ENCODE measurements at places on chromosomes 7 and 10.

GRCh38 chr10:89310056-89310893 lies 8.4 kb downstream of the IFIT2 start:
- no peak for DNase-seq

DNA sequence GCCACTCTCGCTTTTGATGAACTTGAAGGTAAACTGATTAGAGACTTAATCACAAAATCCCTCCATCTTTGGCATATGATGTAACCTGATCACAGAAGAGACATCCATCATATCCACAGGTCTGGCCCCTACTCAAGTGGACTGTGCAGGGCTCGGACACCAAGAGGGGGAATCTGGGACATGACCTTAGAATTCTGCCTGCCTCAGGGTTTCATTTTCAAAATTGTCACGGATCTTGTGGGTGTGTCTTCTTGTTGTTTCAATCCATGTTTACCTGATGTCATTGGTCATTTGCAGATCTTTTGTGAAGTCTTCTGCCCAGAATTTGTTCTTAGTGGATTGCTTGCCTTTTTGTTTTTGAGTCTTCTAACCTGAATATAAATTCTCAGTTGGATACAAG lies 5.9 kb upstream of the ARMS2 start:
- no peak for DNase-seq

DNA sequence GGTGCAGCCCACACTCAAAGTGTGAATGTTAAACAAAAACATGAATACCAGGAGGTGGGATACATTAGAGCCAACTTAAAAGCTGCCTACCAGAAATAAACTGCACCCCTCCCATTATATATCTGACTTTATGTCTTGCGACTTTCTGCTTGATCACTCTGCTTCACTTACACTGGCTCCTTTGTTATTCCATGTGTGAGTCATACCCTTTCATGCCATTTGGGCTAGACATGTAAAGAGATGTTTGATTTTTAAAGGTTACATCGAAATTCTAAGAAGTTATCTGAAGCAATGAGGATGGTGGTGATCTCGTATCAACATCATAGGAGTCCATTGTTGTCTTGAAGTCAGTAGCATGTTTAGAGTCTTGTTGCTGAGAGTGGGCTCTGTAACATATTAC lies 31.6 kb upstream of the ETV1 start:
- peak; percentile 78 for DNase-seq

GRCh38 chr7:44983742-44984477 lies 5.1 kb upstream of the MYO1G start:
- no peak for DNase-seq

GRCh38 chr7:32470871-32471270 lies 19.3 kb downstream of the LSM5 start:
- DNase-seq, result no peak

GRCh38 chr10:84054743-84055142 lies 84.6 kb upstream of the GHITM start:
- no peak for DNase-seq

- no peak for DNase-seq
Observed at GRCh38 chr10:122931088-122931906, 20.9 kb downstream of the FAM24A start.

- no peak for DNase-seq
Observed at GRCh38 chr7:152527610-152528032, 91.8 kb upstream of the KMT2C start.

GRCh38 chr7:92306153-92306552 lies 60.4 kb downstream of the ANKIB1 start:
- no peak for DNase-seq

- DNase-seq, result no peak
Observed at GRCh38 chr7:110839866-110840265, 251.1 kb upstream of the LRRN3 start.

All from RPMI7951 (cell line).